ENCODE measurements at places on chromosomes 3 and 15.

GRCh38 chr3:187798126-187798525 is 52.9 kb upstream of the BCL6 start:
- no peak for DNase-seq

- no peak for DNase-seq
These were observed 1.6 kb upstream of the MEIS2 start for GRCh38 chr15:37101980-37102304.

DNA sequence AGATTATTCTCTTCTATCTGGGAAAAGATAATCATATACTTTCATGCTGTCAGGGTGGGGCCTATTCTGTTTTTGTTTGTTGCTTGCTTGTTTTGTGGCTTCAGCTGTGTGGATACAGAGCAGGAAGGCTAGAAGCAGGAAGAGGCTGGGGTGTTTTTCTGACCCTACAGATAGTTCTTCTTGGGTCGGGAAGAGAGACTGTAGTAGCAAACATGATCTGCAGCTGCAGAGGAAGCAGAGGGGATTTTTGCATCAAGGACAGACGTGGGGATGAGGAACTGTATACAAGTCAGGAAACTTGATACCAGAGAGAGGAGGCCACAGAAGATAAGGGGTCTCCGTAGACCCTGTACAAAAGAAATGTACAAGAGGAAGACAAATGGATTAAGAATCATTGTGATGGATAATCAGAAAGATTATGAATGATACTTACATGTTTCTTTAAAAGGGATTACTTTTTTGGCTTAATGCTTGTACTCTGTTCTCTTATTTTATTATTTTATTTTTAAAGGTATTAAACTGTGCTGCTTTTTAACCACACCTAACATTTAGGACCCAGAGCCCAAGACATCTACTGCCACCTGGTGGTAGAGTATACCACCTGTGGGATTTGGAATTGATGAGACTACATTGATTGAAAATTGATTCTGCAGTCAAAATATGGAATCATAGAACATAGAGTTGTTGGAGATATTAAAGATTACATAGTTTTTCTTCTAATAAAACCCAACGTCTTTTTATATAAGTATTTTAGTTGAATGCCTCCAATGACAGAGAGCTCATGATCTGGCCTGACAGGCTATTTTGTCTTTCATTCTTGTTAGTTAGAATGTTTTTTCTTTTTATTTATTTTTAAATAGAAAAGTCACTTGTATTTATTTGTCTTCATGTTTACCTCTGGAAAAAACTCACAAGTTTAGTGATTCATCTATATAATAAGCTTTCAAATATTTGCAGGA is 87.3 kb upstream of the ROPN1 start:
- peak; percentile 31 for DNase-seq

- DNase-seq, result no peak
These were observed 247.7 kb downstream of the AGBL1 start for GRCh38 chr15:86327230-86327865.

DNA sequence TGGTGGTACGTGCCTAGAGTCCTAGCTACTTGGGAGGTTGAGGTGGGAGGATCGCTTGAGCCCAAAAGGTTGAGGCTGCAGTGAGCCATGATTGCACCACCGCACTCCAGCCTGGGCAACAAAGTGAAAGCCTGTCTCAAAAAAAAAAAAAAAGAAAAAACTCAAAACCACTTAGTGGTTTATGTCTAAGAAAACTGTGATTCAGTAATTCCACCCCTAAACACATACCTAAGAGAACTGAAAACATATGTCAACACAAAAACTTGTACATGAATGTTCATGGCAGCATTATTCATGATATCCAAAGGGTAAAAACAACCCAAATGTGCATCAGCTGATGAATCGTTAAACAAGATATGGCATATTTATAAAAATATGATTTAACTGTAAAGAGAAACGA is 14.3 kb downstream of the SPG21 start:
- peak; percentile 26 for DNase-seq

DNA sequence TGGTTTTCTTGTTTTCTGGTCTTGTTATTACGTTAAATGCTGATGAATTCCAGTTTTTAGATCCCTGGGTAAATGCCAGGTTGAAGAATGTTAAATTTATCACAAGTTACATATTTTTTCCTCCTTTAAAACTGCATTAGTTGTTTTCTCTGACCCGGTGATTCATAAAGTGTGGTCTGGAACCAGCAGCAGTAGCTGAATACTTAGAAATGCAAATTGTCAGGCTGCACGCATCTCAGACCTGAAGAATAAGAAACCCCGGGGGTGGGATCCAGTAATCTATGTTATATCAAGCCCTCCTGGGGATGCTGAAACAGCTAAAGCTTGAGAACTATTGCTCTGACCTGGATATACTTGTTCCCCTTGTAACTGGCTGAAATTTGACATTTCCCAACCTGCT is 69.1 kb downstream of the PEX5L start:
- no peak for DNase-seq

GRCh38 chr3:151935446-151935845 is 62.0 kb downstream of the SUCNR1 start:
- DNase-seq, result no peak

- DNase-seq, result no peak
These were observed 109.0 kb downstream of the SEC22A start for GRCh38 chr3:123310741-123311140.

GRCh38 chr3:81394651-81395524 is 366.6 kb downstream of the GBE1 start:
- no peak for DNase-seq

DNA sequence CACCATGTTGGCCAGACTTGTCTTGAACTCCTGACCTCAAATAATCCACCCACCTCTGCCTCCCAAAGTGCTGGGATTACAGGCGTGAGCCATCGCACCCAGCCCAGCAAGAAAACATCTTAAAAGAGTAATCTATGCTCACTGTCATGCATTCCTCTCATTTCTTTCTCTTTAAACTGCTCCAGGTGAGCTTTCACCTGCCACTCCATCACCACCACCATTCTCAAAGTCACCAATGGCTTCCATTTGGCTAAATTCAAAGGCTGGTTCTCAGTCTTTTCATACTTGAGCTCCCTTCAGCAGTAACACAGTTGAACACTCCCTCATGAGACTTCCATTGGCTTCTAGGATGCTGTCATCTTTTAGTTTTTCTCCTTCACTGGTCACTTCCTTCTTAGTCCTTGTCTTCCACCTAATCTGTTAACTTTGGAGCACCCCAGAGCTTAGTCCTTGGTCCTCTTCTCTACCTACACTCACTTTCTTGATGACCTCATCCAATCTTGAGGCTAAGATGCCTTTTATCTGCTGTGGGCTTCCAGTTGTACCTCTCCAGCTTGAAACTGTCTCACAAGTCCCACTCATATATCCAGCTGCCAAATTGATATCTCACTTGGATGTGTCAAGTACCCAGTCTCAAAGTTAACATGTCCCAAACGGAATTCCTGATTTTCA is 27.0 kb upstream of the ESYT3 start:
- DNase-seq, result no peak

GRCh38 chr15:22949074-22949547 is 31.1 kb downstream of the CYFIP1 start:
- peak; percentile 23 for DNase-seq

DNA sequence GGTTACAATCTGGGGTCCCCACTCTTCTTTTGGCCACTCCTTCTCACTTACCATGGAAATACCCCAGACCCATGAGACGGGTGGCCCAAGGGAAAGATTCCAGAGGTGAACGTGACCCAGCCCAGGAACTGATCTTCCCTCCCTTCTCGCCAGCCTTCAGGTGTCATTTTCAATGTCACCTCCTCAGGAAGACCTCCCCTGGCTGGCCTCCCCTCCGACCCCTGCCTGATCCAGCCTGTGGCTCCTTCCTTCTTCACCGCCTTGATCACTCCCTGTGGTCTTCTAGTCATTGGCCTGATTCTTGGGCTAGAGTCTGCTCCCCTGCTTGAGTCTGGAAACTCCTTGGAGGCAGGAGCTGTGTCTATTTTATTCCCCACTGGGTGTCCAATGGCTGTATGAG is 146.1 kb downstream of the SMAD6 start:
- no peak for DNase-seq

- DNase-seq, result no peak
These were observed 34.0 kb downstream of the ZNF106 start for GRCh38 chr15:42456971-42457370.

- no peak for DNase-seq
These were observed 54.7 kb upstream of the CA12 start for GRCh38 chr15:63436341-63436740.

DNA sequence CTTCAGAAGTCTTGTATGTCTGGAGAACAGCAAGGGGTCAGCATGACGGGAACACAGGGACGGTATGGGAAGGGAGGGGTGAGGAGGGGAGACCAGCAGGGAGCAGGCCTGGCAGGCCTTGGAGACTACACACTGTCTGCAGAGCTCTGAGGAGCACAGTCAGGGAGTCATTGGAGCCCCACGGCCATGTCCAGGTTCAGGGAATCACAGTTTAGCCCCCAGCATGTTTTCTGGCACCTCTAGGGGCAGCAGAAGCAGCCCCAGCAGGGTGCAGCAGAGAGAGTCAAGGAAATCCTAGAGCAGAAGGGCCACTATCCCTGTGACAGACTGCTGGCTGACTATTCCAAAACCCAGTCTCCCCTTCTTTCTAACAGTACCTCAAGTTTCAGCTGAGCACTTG is 3.2 kb downstream of the LAMP3 start:
- DNase-seq, result no peak

GRCh38 chr3:24582431-24583403 is 88.1 kb upstream of the THRB start:
- DNase-seq, result peak; percentile 44

GRCh38 chr3:100470951-100471350 is 21.5 kb upstream of the TMEM45A start:
- DNase-seq, result no peak

- no peak for DNase-seq
These were observed 10.0 kb downstream of the HMG20A start for GRCh38 chr15:77430652-77431051.

DNA sequence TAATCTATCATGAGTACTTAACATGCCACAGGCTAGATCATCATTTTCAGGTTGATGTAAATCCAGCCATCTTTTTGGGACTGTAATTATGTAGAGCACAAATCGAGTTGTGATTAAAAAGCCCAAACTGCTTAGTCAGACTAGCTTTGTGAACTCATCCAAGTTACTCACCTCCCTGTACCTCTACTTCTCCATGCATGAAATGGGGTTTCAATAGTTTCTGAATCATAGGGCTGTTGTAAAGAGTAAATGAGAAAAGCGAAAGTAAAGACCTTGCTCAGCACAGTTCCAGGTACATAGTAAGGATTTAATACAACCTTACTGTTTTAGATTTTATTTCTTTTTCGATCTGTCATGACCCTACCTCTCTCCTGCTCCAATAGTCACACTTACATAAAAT is 85.6 kb upstream of the GAP43 start:
- no peak for DNase-seq

- DNase-seq, result peak; percentile 96
These were observed 11.5 kb downstream of the CCDC80 start for GRCh38 chr3:112629425-112629824.

GRCh38 chr3:105938101-105938500 is 69.3 kb upstream of the CBLB start:
- DNase-seq, result peak; percentile 43

GRCh38 chr3:31384117-31384516 is 148.6 kb upstream of the STT3B start:
- DNase-seq, result no peak

DNA sequence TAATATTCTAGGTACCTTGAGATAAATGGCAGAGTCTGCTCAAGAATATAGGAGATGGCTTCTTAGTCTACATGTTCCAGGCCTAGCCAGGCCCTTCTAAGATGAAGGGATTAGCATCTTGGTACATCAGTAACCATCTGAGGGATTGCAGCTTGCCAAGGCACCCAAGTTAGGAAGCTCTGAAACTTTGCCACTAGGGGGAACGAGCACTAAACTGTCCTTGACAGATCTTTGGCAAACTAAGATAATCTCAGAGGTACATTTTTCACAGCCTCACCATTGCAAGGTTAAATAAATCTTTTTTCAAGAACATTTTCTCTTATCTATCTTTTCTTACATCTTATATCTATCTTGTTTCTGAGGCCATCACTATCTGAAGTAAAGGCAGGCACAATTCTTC is 351.2 kb downstream of the RAP2B start:
- DNase-seq, result peak; percentile 11

- peak; percentile 45 for DNase-seq
These were observed 188.7 kb upstream of the FEZF2 start for GRCh38 chr3:62562017-62562416.

DNA sequence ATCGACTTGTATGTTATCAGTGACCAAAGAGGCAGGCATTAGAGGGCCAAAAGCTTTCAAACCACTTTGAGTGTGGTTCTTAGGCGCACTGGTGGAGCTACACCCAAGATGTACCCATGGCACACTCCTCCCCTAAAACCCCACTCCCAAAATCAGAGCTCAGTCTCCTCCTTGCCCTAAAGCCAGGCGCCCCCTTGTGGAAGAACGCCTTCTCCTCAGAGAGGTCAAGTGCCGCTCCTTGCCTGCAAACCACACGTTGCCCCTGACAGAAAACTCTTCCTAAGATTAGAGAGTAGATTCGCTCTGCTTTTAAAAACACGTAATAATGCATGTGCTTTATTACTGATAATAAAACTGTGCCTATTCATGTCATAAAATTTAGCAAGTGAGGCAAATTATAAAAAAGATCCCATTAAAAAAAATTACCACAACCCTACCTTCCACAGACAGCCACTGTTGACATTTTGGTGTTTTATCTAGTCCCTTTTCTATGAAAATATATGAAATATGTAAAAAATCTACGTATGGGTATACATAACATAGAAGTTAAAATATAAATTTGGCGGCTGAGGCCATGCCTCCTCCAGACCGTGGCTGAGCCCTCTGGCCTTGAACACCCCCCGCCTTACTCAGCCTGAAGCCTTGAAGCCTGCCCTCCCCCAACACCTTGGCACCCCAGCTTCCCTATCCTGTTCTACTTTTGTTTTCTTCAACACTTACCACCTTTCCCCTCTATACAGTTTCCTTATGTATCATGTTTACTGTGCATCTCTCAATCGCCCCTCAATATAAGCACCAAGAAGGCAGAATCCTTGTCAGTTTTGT is 33.5 kb downstream of the BCL2L10 start:
- DNase-seq, result peak; percentile 65

GRCh38 chr3:53673722-53674350 is 172.4 kb downstream of the CHDH start:
- no peak for DNase-seq

GRCh38 chr15:81642451-81642990 is 268.5 kb upstream of the TMC3 start:
- peak; percentile 37 for DNase-seq

- no peak for DNase-seq
These were observed 64.6 kb downstream of the SLCO2A1 start for GRCh38 chr3:133965013-133965570.

GRCh38 chr3:125110016-125110875 is 54.4 kb upstream of the HEG1 start:
- DNase-seq, result peak; percentile 98

DNA sequence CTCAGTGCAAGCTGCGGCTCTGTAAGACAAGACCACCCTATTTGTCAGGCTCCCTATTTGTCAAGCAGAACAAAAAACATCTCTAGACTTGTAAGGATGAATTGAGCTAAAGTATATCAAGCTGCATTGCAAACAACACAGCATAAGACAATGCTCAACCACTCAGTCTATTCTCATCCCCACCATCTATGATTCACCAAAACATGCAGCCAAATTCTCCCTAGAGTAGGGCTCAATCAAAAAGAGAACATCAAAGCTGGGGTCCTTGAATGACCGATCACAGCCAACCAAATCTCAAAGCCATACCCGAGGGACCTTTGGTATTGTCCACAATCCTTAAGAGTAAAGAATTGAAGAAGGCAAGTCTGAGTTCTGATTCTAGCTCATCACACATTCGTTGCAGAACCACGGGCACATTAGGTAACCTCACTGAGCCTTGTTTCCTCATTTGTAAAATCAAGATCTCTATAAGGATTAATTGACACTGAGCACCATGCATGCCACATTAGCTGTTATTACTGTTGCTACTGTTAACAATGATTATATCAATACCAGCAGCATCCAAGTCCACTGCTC is 31.2 kb downstream of the RFTN1 start:
- DNase-seq, result no peak

All from iris pigment epithelial cell (primary cell).